Stimulated activated CD4-positive, alpha-beta T cell treated with anti-CD3 and anti-CD28 coated beads, Interleukin-12 subunit alpha, Interleukin-12 subunit beta, amount 100 ng/mL, for 4 hours (primary cell): ENCODE measurements at places on chromosomes 7 and 10.

DNA sequence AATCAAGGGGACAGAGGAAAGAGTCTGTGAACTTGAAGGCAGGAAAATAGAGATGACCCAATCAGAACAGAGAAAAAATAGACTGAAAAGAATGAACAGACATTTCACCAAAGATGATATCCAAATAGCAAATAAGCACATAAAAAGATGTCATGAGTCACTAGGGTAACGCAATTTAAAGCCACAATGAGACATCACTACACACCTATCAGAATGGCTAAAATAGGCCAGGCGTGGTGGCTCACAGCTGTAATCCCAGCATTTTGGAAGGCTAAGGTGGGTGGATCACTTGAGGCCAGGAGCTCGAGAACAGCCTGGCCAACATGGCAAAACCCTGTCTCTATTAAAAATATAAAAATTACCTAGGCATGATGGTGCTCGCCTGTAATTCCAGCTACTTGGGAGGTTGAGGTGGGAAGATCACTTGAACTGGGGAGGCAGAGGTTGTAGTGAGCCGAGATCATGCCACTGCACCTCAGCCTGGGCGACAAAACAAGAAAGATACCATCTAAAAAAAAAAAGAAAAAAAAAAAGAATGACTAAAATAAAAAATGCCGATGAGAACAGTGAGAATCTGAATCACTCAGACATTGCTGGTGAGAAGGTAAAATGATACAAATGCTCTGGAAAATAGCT, 100.9 kb downstream of the LHPP start:
- no peak for DNase-seq

DNA sequence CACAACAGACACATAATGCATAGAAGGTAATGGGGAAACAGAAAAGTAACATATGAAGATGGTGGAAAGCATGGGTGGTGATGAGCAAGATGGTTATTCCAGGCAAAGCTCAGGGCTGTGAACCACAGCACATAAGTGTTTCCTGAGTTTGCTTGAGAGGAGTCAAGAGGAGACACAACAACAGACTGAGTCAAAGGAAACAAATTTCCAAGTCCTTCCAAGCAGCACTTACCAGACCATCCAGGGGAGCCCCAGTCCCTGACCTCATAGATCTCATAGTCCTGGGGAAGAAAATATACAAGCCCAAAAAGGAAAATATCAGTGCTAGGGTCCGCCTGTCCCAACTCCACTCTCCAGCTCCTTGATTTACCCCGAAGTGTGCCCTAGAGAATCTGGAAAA, 216.6 kb upstream of the FZD1 start:
- DNase-seq = no peak

GRCh38 chr7:7157887-7158271, 24.5 kb upstream of the C1GALT1 start:
- DNase-seq = no peak

DNA sequence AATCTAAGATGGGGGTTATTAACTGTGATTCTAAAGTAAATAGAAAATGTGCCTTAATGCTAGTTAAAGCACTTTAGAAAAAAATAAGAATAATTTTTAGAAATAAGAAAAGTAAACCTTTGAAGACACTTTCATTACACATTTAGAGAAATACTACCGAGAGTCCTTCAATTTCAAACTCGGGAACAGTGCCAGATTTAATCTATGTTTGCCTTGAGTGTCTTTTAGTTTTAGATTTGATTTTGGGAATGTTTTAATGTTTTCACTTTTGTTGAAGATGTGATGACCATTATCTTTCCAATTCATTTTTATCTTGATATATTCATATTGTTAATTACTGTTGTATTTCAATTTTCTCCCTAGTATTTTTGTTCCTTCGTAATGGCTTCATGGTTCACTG, 592.7 kb upstream of the MGMT start:
- DNase-seq = no peak
